Choroid plexus epithelial cell (primary cell): ENCODE measurements at places on chromosomes 5 and 9.

DNA sequence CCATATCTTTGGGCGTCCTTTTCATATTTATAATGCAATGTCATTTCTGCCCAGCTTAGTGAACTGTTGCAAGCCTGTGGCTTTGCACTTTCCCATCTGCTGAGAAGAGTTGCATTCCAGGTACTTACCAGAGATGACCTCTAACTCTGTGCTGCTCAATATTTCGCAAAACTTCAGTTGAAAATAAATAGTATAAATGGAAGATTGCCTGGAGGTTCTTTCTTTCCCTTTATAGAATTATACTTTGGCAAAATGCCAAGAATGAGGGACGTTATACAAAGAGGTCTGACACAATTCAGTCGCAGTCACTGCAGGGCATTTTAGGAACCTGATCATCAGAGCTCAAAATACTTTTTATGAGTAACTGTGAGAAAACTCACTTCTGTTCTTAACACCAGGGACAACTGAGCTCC, 18.9 kb upstream of the VLDLR start:
- DNase-seq = no peak

GRCh38 chr9:70607926-70608325, 193.5 kb upstream of the KLF9 start:
- no peak for DNase-seq

DNA sequence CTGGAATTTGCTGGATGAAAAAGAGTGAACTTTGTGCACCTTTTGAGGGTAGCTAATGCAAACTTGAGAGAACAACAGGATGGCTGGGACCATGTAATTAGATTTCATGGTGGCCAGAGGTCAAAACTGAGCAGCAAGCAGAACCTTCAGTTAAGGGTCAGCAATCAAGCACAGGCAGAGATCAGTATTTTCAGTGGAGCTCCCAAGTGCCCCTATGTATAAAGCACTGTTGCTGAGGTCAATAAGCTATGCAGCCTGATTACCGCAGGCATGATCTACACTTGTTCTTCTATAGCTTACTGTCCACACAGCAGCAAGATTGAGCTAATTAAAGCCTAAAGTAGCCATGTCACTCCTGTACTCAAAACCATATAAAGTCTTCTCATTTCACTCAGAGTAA, 62.1 kb upstream of the TMC1 start:
- DNase-seq = no peak

DNA sequence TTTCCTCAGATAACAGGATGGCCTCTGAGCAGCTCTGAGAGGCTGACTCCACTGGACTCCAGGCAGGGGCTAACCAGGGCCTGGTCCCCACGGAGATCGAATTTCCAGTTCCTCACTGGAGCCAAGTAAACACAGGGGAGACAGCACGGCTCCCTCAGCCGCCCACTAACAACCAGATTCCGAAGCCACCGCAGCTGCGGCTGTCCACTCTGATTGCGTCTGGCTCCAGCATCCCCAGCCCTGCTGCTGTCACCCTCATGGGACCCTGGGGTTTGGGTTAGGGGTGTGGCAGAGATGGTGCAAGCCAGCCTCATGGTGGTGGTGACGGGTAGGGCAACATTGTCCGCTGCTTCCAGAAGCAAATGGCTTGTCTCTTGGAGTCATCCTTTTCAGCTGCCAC, 172.6 kb downstream of the RGS3 start:
- peak; percentile 89 for DNase-seq

DNA sequence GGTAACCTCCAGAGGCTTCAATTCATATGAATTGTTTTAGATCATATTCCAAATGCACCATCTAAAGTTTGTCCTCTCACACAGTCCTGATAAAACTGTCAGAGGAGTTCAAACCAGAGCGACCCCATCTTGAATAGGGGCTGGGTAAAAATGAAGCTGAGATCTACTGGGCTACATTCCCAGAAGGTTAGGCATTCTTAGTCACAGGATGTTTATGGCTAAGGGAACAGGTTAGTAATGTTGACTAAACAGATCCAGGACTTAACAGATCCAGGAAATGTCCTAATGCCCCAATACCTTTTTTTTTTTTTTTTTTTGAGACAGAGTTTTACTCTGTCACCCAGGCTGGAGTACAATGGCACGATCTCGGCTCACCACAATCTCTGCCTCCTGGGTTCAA, 192.6 kb upstream of the PRDM9 start:
- DNase-seq = peak; percentile 17

DNA sequence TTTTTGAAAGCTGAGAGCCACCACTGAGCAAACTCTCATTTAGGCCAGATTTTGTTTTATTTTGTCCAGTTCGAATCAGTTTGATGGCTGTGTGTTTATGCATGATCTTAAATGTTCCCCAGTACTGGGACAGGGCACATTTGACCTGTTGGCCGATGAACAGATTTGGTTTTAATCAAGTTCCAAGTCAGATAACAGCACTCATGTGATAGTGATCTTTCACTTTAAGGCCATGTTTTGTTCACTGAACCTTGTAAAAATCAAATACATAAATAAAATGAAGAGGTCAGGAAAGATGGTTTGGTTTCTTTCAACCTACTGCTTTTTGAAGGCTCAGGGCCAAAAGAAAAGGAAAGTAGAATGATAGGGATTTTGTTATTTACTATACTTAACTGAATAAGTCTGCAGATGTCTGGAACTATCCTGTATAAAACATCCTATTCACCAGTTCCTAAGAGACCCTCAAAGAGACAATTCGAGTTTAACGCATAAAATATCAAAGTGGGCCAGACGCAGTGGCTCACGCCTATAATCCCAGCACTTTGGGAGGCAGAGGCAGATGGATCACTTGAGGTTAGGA, 77.2 kb downstream of the PGM5 start:
- no peak for DNase-seq

DNA sequence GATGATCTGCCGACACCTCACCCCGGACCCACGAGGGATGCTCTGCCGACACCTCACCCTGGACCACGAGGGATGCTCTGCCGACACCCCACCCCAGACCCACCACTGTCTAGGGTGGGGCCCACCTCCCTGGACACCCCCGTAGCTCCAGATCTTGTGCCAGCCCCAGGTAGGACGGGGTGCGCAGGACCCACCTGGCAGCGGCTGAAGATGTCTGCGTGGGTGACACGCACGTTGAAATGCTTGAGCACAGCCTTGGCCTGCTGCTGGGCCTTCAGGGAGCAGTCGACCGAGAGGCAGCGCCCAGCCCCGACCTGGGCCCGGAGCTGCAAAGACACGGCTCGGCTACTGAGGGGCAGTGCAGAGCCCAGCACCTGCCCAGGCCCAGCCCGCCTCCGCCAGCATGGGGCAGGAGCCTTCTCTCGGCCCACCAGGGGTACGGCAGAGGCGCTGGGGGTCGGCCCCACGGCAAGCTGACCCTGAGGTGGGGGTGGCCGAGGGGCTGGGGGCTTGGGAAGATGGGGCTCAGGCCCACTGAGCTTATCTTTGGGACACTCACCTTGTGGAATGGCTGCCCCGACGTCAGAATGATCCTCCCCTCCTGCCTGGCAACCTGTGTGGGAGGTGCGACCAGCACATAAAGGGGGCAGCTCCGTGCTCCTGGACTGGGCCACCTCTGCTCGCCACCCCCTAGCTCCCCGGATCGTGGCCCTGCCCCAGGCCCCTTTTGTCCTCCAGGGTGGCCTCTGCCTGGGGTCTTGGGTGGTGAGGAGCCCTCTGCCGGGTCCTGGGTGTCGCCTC, 21.7 kb upstream of the NRARP start:
- no peak for DNase-seq

DNA sequence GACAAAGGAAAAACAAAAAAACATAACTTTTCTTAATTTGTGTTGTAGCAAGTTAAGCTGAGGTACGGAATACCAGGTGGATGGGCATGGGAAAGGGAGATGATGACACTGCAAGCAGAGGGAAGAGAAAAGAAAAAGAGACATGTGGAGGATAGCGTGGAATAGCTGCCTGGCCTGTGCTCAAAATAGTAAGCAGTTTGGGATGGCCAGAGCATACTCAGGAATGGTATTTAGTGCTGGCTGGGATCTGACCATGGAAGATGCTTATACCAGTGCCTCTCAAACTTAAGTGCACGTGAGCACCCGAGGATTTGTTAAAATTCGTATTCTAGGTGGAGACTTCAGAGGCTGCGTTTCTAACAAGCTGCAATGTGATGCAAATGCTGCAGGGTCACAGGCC, 41.3 kb downstream of the LNPEP start:
- no peak for DNase-seq

DNA sequence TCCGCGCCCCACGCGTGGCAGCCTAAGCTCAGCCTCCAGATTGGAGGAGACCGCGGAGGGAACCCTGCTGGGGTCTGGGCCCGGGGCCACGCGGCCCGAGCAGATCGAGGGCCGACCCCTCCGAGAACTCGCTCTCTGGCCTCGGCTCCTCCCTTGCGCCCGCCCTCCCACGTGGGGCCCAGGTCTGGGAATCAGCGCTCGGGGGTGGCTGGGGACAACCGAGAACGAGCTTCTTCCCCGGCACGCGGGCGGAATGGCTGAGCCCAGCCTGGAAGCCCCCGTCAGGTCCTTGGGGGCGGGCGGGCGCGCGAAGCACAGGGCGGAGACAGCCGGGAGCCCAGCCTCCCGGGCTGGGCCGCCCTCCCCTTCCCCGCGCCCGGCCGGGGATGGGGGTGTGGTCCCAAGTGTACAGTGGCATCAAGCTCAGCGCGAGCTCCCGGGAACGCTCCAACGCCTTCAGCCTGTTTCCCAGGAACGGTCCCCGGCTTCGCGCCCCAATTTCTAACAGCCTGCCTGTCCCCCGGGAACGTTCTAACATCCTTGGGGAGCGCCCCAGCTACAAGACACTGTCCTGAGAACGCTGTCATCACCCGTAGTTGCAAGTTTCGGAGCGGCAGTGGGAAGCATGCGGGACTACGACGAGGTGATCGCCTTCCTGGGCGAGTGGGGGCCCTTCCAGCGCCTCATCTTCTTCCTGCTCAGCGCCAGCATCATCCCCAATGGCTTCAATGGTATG, at the start of gene SLC22A4:
Gene SLC22A4, plus strand, starts transcription at position 403 of the 736 bp plus-strand sequence. Its CDS starts 223 bp downstream, at position 626.
- peak; percentile 97 for DNase-seq

- DNase-seq = peak; percentile 20
These were observed 466 bp downstream of the SMC2 start for GRCh38 chr9:104094534-104095015.

DNA sequence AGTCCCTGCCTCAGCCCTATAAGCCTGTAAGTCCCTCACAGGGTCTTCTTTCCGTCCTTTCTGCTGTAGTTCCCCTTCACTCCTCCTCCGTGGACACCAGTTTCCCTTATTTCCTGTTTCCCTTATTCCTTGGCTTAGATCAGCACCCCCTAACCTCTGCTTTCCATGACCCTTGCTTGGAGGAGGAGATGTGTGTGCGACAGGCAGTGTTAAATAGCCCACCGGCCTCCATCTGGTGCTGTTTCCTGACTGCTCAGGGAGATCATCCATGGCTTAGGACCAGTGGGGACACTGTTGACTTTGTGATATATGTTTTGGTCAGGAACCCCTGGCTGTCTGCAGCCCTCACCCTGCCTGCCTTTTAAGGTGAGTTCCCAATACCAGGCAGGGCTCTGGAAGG, 34.1 kb upstream of the PSD2 start:
- DNase-seq = no peak

- peak; percentile 80 for DNase-seq
These were observed 101.9 kb downstream of the PDE8B start for GRCh38 chr5:77312413-77312812.

DNA sequence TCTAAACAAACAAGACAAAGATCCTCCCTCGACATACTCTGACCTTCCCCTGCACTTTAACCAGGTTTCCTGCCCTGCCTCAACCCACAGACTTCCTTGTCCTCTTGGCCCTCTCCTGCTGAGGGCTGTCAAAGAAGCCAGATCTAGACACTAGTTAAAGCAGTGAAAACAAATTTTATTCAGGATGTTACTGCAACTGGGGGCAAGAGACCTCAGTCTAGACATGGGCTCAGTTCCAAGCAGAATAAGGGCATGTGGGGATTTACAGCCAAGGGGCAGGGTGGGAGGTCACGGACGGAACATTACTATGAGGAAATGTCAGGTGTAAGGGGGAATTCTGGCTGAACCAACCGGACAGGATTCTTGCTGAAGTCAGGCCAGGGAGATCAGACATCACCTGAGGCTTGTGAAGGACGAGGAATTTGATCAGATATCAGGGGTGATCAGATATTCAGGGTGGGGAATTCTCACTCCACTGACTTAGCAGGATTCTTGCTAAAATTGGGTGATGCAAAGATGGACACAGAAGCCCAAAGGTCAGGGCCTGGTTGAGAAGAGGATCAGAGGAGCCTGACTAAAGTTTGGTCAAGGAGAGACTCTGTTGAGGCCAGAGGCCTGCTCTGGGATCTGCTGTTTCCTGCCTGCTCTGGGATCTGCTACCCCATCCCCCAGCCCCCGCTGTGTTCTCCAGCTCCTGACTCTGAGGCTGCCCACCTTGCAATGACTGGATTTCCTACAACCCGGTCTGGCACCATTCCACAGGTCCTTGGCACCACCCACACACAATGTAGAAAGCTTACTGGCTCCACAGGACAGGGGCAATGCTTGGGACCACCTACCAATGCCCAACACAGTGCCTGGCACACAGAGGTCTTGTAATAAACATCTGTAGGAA, 21.5 kb downstream of the GABBR2 start:
- DNase-seq = no peak

DNA sequence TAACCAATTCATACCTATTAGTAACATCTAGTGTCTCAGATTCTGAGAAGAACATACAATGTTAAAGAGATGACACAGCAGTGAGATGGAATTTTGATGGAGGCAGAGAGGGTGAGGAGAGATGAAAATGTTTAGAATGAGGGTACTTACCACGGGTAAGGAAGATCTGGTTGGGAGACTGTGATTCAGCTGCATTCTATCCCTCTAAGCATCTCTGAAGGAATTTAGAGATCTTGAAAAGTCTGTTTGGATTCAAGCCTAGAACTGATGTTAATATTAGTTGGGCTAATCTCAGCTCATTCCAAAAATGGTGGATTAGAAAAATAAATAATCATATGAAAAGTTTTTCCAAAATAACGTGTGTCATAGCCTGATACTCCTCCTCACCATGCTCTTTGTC, 191.5 kb upstream of the CLINT1 start:
- peak; percentile 5 for DNase-seq

GRCh38 chr9:75101004-75101588, 12.8 kb downstream of the OSTF1 start:
- no peak for DNase-seq

- no peak for DNase-seq
These were observed 108.2 kb upstream of the MPDZ start for GRCh38 chr9:13387734-13388067.

GRCh38 chr9:96109680-96110351, 192.2 kb downstream of the HSD17B3 start:
- DNase-seq = peak; percentile 59

- DNase-seq = no peak
These were observed 33.5 kb downstream of the NAIF1 start for GRCh38 chr9:128033609-128034008.

DNA sequence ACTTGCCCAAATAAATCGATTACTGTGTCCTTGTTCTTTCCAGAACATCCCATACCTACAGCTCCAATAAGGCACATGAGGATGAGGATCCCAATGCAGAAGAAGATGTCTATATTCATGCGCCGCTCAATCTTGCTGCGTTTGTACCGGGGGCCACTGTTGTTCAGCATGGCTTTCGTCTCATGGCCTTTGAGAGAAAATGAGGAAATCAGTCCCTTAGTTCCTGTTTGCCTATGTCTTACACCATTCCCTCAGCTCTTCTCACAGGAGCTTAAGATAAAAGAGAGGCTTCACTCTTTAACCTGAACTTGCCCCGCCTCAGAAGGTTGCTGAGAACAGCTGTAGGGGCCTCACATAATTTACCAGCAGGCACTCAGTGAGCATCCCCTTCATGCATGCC, 211.6 kb downstream of the ATP10B start:
- no peak for DNase-seq

GRCh38 chr9:108924466-108924865, 9.5 kb downstream of the ELP1 start:
- DNase-seq = no peak
